ENCODE measurements at places on chromosomes 4 and X.

DNA sequence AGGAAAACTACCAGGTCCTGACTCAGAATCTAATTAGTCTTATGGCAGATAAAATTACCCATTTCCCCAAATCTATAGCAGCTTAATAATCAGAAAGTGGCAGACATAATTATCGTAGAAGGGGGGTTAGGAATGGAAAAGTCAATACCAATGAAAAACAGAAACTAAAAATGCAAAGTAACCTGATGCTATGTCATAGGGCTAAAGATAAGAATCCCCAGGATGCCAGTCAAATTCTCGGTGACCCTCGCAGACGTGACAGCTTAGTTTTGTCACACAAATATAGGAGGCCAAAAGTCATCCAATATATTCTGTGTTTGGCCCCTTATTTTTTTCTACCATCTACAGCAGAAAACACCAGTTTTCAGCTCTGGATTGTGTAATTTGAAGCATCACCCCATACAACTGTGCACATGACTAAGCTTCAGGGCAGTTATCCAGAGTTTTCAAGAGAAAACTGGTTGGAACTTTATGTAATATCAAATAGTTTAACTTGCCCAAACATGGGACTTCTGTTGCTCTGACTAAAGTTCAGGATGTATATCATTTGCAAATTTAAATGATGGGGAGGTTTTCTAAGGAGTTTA lies 30.9 kb downstream of the RASSF6 start:
- peak; percentile 2 for DNase-seq

- DNase-seq: no peak
These were observed 4.4 kb upstream of the PRDX4 start for GRCh38 chrX:23662853-23663252.

GRCh38 chr4:110033355-110034025 lies 120.8 kb downstream of the EGF start:
- DNase-seq: no peak

DNA sequence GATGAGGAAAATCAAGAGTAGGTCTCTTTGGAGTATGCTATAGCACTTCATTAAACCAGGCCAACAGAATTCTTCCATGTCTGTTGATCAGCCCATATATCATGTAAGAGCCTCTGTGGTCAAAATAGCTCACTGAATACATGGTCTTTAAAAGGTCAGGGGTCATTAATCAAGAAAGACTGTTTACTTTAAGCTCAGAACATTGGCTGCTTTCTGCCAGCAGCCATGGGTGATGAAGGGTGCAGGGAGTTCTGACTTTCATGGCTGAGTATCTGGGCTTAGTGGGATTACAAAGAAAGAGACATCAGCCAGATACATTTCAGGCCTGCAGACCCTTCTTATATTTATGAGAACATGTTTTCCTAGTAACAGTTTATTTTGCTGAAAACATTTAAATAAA lies 7.1 kb upstream of the C4orf54 start:
- no peak for DNase-seq

DNA sequence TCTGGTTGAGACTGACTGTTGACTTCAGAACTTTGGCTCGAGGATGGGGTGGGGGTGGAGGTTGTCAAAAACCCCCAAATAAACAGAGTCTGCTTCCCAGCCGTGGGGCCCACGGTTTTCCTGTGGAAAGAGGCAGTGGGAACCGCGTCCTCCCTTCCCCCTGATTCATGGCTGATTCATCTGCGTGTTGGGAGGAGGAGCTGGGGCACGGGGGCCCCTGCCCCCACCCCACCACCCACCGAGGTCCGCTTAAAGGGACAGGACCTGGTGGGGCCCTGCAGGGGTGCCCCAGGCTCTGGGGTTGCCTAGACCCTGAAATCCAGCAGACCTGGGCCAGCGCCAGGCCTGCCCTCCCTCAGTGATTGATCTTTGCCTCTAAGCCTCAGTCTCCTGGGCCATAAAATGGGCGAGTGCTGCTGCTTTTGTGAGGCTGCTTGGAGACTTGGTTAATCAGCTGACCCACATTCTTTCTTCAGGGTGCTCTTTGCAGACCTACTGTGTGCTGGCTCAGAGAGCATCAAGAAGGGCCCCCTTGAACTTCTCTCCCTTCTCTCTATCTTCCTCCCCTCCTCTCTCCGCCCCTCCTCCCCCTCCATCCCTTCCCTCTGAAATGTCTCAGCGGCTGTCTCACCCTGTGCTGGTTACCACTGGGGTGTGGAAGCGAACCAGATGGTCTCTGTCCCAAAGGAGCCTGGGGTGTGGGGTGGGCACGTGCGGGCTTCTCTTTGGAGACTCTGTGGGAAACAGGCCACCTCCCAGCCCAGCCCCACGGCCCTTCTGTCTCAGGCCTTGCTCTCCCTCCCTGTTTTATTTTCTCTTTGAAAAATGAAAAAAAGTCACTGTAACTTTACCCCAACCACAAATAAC lies 9.1 kb downstream of the HTRA3 start:
- DNase-seq: no peak

DNA sequence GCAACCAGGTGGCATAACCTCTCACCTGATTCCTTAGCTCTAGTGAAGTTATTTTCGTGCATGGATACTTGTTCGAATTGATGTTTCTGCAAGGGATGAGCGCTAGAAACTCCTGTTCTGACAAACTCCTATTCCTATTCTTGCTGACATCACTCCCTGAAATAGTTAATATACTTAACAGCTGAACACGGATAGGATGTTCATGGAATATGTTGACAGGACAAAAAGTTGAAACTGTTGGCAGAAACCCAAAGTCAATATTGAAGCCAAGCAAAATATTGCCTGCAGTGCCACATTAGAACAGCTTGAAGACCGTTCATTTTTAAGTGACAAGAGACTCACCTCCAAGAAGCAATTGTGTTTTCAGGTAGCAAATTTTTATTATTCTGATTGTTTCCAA lies at the start of gene KLKB1:
KLKB1 (plus strand) TSS at position 287 of the 400 bp plus-strand sequence. CDS start 689 bp downstream, outside the sequence.
- DNase-seq: no peak

DNA sequence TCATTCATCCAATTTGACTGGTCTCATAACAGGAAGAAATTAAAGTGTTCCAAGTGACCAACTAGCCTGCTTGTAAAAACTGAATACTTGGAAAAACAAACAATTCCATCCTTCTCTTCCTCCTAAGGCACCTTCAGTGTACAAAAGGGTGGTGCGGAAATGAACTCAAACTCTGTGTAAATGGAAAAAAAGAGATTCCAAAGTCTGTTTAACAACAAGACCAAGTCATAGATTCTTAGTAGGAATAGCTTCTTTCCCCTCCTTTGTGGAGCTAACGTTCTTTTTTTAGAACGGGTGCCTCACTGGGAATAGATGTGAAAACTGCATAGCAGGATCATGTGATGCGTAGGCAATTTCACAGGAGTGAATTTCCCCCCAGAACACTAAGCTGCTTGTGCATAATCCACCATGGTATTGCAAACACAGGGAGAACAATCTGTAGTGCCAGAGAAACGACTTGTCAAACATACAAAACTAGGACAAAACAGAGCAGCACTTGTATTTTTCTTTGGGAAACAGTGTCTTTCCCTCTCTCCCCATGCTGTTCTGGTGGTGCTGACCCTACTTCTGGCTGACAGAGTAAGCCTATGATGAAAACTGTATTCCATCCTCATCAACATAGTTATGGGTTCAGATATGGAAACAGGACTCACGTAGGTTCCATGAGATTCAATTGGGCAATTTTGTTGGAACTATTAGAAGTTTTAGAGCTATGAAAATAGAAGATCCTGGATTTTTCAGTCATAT lies 13.2 kb upstream of the SOD3 start:
- DNase-seq: no peak

DNA sequence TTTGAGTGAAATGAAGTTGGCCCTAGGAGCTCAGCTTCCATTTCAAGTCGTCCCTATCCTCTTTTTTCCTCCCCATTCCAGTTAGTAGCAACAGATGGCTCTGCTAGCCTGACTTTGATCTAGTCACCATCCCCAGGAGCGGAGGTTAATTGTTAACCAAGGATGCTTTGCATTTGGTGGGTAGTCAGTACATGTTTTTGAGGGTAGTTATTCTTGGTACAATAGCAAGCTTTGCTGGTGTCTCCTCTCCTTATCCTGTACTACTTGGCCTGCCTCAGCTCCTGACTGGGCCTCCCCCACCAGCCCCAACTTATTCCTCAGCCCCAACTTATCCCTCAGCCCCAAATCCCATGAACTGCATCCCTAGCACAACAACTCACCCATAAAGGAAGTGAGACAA lies 14.8 kb upstream of the RTL5 start:
- DNase-seq: no peak

- DNase-seq: peak; percentile 63
These were observed at the start of gene CYP2U1 for GRCh38 chr4:107930821-107931774. Gene CYP2U1 (plus strand): TSS chr4:107931549. CDS start chr4:107931644, 95 bp downstream.

DNA sequence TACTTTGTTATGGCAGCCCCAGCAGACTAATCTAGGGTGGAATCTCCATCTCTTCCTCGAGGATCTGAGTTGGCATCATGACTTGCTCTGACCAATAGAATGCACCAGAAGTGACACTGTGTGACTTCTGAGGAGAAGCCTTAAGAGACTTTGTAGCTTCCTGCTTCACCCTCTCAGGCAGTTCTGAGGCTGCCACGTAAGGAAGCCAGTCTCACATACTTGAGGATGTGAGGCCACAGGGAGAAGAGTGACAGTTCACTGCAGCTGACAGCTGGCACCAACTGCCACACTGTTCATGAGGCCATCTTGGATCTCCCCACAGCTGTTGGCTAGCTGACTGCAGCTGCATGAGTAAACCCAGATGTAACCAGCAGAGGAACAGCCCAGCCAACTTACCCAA lies 29.3 kb upstream of the BCOR start:
- no peak for DNase-seq

- DNase-seq: no peak
These were observed 32.5 kb downstream of the SORBS2 start for GRCh38 chr4:185779517-185779916.

DNA sequence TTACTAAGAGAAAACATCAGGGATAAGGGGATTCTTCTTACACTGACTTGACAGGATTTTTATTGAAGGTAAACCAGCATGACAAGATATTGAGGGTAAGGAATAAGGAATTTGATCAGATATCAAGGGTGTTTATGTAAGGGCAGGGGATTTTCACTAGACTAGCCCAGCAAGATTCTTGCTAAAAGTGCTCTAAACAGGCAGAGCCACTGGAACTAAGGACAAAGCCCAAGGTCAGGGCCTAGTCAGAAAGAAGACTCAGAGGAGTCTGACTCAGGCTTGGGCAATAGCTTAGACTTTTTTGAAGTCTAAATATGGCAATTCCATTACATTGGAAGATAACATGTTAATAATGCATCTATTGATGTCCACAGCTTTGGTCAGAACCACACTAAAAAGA lies 6.5 kb upstream of the GLRA3 start:
- no peak for DNase-seq

- DNase-seq: no peak
These were observed 226.7 kb upstream of the SFRP2 start for GRCh38 chr4:154015578-154015977.

DNA sequence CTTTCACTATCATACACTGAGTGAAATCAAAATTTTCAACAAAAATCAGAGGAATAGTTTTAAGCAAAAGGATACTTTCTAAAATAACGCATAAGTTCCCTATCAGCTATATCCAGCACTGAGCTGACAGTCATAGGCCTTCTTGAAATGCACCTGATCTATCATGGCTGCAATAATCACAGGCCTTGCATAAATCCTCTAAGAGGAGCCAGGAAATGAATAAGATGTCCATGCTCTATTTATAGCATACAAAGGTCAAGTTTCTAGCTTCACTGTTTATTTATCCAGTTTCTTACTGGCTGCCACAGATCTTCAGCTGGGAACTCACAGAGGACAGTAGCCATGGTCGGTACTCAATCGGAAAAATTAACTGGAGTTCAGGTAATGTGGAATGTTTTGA lies 235.9 kb upstream of the DMD start:
- no peak for DNase-seq

- no peak for DNase-seq
These were observed 573.9 kb upstream of the GRID2 start for GRCh38 chr4:91729851-91730250.

DNA sequence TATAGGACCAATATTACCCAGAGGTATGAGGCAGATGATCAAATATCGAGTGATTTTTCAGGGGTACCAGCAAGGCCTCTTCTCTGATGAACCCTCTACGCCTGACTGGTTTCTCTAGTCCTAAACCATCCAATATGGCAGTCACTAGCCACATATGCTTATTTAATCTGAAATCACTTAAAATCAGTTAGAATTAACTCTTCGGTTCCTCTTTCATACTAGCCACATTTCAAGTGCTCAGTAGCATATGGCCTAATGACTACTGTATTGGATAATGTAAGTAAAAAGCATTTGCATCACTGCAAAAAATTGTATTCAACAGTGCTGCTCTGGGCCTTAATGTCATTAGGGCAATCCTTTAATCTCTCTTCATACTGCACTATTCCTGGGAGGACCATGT lies 4.4 kb upstream of the APBB2 start:
- DNase-seq: no peak

- DNase-seq: no peak
These were observed 49.4 kb downstream of the LPAR4 start for GRCh38 chrX:78796916-78797315.

- DNase-seq: peak; percentile 42
These were observed at the start of gene TMEM47 for GRCh38 chrX:34656842-34657725. Gene TMEM47 (minus strand): TSS chrX:34657285. CDS start chrX:34657029, 256 bp downstream.

- DNase-seq: no peak
These were observed 49.3 kb downstream of the APELA start for GRCh38 chr4:164926301-164926700.

DNA sequence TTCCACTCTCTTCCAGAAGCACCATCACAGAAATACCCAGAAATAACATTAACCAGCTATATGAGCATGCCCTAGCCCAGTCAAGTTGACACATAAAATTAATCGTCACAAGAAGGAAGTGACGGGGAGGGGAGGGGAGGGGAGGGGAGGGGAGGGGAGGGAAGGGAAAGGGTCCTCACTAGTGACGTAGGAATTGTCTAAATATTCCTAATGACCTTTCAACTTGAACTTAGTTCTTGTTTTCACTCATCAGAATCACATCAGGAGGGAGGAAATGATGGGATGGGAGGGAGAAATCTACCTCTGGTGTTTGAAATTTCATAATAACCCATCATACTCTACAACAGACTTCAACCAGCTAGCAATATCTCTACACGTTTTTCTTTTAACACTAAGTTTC lies 52.2 kb upstream of the NOCT start:
- no peak for DNase-seq

DNA sequence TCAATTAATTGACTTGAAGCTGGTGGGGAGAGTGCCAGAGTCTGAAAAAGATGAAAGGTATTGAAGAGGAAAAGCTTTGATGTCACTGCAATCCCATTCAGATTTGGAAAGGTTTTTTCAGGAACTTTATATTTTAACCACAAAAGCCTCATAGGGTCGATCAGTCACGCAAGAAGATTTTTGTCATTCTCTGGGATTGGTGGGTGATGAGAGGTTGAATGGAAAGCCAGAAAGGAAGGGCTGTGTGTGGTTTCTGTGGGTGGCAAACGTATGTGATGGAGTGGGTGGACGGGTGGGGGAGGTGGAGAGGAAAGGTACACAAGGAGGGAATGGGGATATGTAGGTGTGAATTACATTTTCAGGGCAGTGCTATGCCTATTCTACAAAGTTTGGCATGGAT lies 173.8 kb upstream of the SCML1 start:
- no peak for DNase-seq

- no peak for DNase-seq
These were observed 57.4 kb upstream of the HGFAC start for GRCh38 chr4:3384391-3384770.

- peak; percentile 28 for DNase-seq
These were observed 9.7 kb downstream of the HS6ST2 start for GRCh38 chrX:132948648-132949260.

Data from K562 (cell line).